ENCODE measurements at places on chromosomes 16 and 17. TPM values are rescaled to one million over a fixed set of nuclear protein-coding genes. Genes with fewer than 3 reads are reported as not detected.

GRCh38 chr16:64437706-64438324 lies 684.0 kb downstream of the CDH11 start:
- no peak overlapping the region for H3K4me3 ChIP-seq
- peaks cover 10% of the 10 kb centered on the region for H3K4me1 ChIP-seq
- no peak for DNase-seq
- no peak overlapping the region for H3K27ac ChIP-seq
- no peaks in the 10 kb centered on the region for H3K27me3 ChIP-seq

GRCh38 chr17:71809537-71809936 lies 311.3 kb upstream of the SOX9 start:
- no peaks in the 10 kb centered on the region for H3K36me3 ChIP-seq
- no peak overlapping the region for H3K27ac ChIP-seq
- no peaks in the 10 kb centered on the region for H3K4me1 ChIP-seq

- H3K27ac ChIP-seq = no peak overlapping the region
- no peak overlapping the region for H3K4me3 ChIP-seq
- no peak for DNase-seq
- H3K36me3 ChIP-seq = peaks cover 16% of the 10 kb centered on the region
- no peaks in the 10 kb centered on the region for H3K4me1 ChIP-seq
These were observed 122.0 kb downstream of the CLEC16A start for GRCh38 chr16:11066261-11066870.

FOXN1 gene
- total RNA-seq = not detected

GRCh38 chr17:32920293-32920692 lies 7.7 kb upstream of the TMEM98 start:
- no peaks in the 10 kb centered on the region for H3K27me3 ChIP-seq
- H3K4me1 ChIP-seq = no peaks in the 10 kb centered on the region
- no peak overlapping the region for H3K27ac ChIP-seq

GRCh38 chr17:43449470-43450248 lies 34.1 kb upstream of the DHX8 start:
- H3K27ac ChIP-seq = no peak overlapping the region
- no peak overlapping the region for H3K4me3 ChIP-seq
- no peaks in the 10 kb centered on the region for H3K36me3 ChIP-seq
- H3K4me1 ChIP-seq = peaks cover 5% of the 10 kb centered on the region

- no peaks in the 10 kb centered on the region for H3K36me3 ChIP-seq
- no peak overlapping the region for H3K4me3 ChIP-seq
- no peaks in the 10 kb centered on the region for H3K27me3 ChIP-seq
- H3K4me1 ChIP-seq = no peaks in the 10 kb centered on the region
- no peak for DNase-seq
- no peak overlapping the region for H3K27ac ChIP-seq
These were observed 51.6 kb downstream of the DNAH17 start for GRCh38 chr17:78525511-78526160.

DNA sequence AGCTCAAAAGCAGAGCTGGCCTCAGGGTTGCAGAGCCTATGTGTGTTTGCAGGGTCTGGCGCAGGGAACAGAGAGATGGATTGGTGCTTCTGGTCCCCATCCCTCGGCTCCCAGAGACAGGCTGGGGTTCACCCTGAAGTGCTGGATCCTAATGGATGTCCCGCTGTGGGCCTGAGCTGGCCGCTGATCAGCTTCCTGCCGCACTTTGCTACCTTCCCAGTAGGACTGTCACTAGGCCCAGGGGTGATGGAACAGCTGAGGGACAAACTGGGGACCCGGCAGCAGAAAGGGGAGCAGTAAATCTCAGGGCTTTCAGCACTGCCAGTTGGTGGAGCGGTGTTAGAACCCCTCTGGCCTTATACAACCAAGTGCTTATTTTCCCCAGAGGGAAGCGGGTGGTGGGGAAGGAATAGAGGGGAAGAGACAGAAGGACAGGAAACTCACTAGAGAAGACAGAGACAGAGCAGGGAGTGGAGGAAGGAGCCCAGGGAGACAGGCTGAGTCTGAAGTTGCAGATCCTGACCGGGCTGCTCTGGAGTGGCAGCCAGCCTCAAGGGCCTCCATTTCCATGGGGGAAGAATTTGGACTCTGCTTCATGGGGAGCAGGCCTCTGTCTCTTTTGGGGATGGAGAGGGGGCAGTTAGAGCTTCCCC lies 78.6 kb downstream of the MRM1 start:
- no peaks in the 10 kb centered on the region for H3K36me3 ChIP-seq
- no peaks in the 10 kb centered on the region for H3K27me3 ChIP-seq
- H3K4me1 ChIP-seq = no peaks in the 10 kb centered on the region
- H3K4me3 ChIP-seq = no peak overlapping the region
- DNase-seq = no peak
- no peak overlapping the region for H3K27ac ChIP-seq

DNA sequence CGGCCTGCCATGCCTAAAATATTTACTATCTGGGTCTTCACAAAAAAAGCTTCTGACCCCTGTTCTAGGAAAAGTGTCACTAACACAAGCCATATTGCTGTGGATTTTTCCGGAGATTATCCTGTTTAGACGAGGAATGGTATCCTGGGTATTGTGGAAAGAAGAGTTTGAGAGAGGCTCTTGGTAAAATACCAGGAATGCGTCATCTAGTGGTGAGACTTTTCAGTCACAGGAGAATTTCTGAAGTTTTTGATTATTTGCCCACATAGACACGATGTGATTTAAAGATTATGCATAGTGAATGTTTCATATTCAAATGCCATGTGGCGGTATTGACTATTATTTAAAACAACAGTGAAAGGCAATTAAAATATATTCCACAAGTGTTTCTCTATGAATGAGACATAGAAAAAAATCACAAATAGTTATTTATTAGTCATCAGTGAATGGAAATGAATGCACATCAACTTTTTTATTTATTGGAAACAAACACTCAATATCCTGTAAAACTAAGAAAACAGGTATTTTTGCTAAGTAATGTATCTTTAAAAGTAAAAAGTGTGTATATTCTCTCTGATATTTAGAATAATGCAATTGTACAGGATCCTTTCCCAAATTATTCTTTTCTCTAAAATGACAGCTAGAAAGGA lies 7.8 kb downstream of the KRT28 start:
- DNase-seq = no peak
- no peaks in the 10 kb centered on the region for H3K4me1 ChIP-seq
- no peak overlapping the region for H3K27ac ChIP-seq
- H3K36me3 ChIP-seq = no peaks in the 10 kb centered on the region
- peaks cover 23% of the 10 kb centered on the region for H3K27me3 ChIP-seq

GRCh38 chr17:70078994-70079531 lies 4.0 kb downstream of the KCNJ16 start:
- H3K27ac ChIP-seq = no peak overlapping the region
- H3K27me3 ChIP-seq = no peaks in the 10 kb centered on the region
- DNase-seq = no peak
- no peaks in the 10 kb centered on the region for H3K36me3 ChIP-seq
- H3K4me1 ChIP-seq = no peaks in the 10 kb centered on the region

MT1E gene
- total RNA-seq = 63.9 TPM

GRCh38 chr17:28738680-28739384 lies 5.0 kb upstream of the TRAF4 start:
- H3K4me3 ChIP-seq = no peak overlapping the region
- no peak for DNase-seq
- H3K27me3 ChIP-seq = no peaks in the 10 kb centered on the region
- peaks cover 15% of the 10 kb centered on the region for H3K4me1 ChIP-seq

GRCh38 chr17:83182620-83183101 lies 103.3 kb downstream of the METRNL start:
- no peaks in the 10 kb centered on the region for H3K27me3 ChIP-seq
- no peak overlapping the region for H3K27ac ChIP-seq
- DNase-seq = no peak
- no peaks in the 10 kb centered on the region for H3K4me1 ChIP-seq
- H3K4me3 ChIP-seq = no peak overlapping the region

GRCh38 chr16:56327929-56328258 lies 97.5 kb downstream of the AMFR start:
- no peak overlapping the region for H3K4me3 ChIP-seq
- no peaks in the 10 kb centered on the region for H3K27me3 ChIP-seq
- no peaks in the 10 kb centered on the region for H3K4me1 ChIP-seq
- no peak overlapping the region for H3K27ac ChIP-seq
- H3K36me3 ChIP-seq = no peaks in the 10 kb centered on the region
- DNase-seq = no peak

DNA sequence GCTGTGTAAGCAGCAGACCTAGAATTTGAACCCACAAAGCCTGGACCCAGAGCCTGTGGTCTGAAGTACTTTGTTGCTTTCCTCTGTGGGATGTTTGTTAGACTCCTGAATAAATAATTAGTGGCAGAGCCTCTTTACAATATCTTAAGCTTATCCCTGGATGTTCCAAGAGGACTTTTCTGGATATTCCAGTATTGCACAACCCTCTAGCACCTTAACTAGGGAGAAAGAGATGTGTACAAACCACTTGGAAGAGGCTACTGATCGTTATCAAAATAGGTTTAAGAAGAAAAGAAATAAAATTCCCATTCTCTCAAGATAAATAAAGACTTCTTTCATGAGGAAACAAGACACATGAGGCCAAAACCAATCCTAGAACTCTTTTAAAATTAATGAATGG lies 632.4 kb downstream of the CDH11 start:
- no peak overlapping the region for H3K4me3 ChIP-seq
- no peaks in the 10 kb centered on the region for H3K36me3 ChIP-seq
- H3K4me1 ChIP-seq = no peaks in the 10 kb centered on the region
- H3K27me3 ChIP-seq = no peaks in the 10 kb centered on the region

GRCh38 chr17:39746145-39746461 lies 8.4 kb downstream of the GRB7 start:
- H3K4me1 ChIP-seq = peaks cover under 1% of the 10 kb centered on the region
- H3K36me3 ChIP-seq = no peaks in the 10 kb centered on the region

DNA sequence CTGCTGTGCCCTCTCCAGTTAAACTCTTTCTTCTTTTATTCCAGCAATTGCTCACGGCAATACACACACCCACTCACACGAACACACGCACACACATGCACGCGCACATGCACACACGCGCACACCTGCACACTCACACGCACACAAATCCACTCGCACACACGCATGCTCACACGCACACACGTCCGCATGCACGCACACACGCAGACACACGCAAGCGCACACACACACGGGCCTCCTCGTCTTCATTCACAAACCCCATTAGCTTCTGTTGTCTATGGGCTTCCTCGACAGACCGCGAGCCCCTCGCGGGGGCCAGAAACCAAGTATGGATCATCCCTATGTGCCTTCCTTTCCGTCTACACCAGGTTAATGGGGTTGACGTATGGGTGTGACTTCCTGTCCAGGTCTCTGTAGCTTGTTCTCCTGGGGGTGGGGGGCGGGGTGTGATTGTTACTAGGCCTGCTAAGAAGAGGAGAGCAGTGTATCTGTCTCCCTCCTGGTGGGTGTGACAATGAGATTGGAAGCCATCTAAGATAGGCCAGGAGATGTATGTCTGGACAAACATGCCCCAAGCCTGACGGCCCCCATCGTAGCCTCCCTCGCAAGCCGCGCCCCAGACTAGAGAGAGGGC lies 670 bp upstream of the CTF1 start:
- peak overlapping the region; percentile 95 for H3K27ac ChIP-seq
- H3K4me3 ChIP-seq = peak overlapping the region; percentile 49
- peaks cover 19% of the 10 kb centered on the region for H3K36me3 ChIP-seq
- no peak for DNase-seq
- H3K27me3 ChIP-seq = no peaks in the 10 kb centered on the region

TMUB2 gene
- 42.6 TPM for total RNA-seq

TBC1D3E gene
- not detected for total RNA-seq

LGALS9C gene
- total RNA-seq = not detected

- H3K36me3 ChIP-seq = peaks cover 16% of the 10 kb centered on the region
- no peaks in the 10 kb centered on the region for H3K27me3 ChIP-seq
- peak; percentile 68 for DNase-seq
- peak overlapping the region; percentile 48 for H3K27ac ChIP-seq
- peaks cover 11% of the 10 kb centered on the region for H3K4me1 ChIP-seq
- no peak overlapping the region for H3K4me3 ChIP-seq
These were observed 40.9 kb downstream of the RFFL start for GRCh38 chr17:35022536-35023063.

GRCh38 chr17:81254955-81255717 lies 16.0 kb downstream of the NDUFAF8 start:
- DNase-seq = peak; percentile 38
- H3K4me1 ChIP-seq = no peaks in the 10 kb centered on the region
- no peak overlapping the region for H3K27ac ChIP-seq
- H3K4me3 ChIP-seq = no peak overlapping the region

DNA sequence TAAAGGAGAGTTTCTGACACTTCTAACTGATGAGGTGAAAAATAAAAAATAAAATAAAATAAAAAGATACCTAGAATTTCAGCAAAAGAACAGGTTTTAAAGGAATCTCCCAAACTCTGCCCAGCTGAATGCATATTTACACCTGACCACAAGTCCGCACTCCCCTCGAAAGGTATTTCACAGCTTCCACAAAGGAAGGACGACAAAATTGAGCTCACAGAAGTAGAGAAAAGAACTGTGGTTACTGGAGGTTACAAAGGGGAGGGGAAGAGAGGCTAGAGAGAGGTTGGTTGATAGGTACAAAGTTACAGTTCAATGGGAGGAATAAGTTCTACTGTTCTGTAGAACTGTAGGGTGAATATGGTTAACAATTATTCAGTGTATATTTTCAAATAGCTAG lies 5.0 kb downstream of the LITAF start:
- no peak overlapping the region for H3K27ac ChIP-seq
- peaks cover 34% of the 10 kb centered on the region for H3K4me1 ChIP-seq

DNA sequence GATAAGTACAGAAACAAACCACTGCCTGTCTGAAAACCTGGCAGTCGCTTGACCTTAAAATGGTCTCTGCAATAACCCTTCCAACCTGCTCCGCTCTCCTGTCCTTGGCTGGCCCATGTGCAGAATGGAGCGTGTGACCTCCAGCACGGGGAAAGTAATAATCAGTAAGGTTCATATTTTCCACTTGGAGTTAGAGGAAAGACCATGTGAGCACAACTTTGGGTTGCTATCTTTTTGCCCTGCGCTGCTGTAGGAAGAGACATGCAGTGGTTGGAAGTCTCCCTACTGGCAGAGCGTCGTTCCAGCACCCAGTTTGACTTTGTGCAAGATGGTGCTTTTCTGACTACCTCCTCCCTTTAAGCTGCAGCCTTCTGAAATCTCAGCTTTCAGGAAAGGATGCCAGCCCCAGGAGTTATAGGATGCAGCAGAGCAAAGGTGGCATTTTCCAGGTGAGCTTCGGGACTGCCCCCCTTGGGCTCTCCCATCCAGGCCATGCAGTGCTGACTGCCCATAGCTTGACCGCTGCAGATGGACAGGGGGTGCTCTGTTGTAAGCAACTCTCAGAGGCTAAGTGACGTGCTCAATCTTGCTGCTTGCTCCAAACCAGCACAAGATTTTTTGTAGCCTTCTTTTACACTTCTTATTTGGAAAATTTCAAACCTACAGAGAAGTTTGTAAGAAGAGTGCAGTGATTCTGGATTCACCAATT lies 110.7 kb upstream of the NOL11 start:
- DNase-seq = no peak
- no peaks in the 10 kb centered on the region for H3K36me3 ChIP-seq
- H3K27me3 ChIP-seq = no peaks in the 10 kb centered on the region
- H3K4me3 ChIP-seq = no peak overlapping the region

- DNase-seq = peak; percentile 79
- no peaks in the 10 kb centered on the region for H3K36me3 ChIP-seq
- peaks cover 11% of the 10 kb centered on the region for H3K4me1 ChIP-seq
These were observed 424 bp downstream of the HOXB2 start for GRCh38 chr17:48544349-48545021.

- DNase-seq = no peak
- no peak overlapping the region for H3K27ac ChIP-seq
- peaks cover 3% of the 10 kb centered on the region for H3K36me3 ChIP-seq
These were observed 20.5 kb downstream of the CDIP1 start for GRCh38 chr16:4517812-4518680.
